ENCODE measurements at places on chromosomes 4 and X.

GRCh38 chr4:74549936-74550335 lies 105.0 kb downstream of the AREG start:
- peak; percentile 62 for DNase-seq

DNA sequence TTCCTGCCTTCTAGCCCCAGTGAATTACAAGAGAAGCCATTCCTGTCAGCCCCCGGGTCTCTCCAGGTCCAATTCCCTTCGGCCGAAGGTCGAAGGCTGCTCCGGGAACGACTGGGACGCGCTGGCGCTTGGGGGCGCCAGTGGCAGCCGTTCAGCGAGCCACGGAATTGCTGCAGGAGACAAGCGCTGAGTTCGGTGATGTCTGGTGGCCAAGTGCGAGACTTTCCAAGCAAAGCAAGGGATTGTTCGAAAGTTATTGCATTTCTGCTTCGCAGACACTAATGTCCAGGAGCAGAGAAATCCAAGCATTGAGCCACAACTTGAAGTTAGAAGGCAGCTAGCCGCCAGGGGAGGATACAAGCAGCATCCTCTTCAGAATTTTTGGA lies 1.1 kb upstream of the DKK2 start:
- peak; percentile 39 for DNase-seq

DNA sequence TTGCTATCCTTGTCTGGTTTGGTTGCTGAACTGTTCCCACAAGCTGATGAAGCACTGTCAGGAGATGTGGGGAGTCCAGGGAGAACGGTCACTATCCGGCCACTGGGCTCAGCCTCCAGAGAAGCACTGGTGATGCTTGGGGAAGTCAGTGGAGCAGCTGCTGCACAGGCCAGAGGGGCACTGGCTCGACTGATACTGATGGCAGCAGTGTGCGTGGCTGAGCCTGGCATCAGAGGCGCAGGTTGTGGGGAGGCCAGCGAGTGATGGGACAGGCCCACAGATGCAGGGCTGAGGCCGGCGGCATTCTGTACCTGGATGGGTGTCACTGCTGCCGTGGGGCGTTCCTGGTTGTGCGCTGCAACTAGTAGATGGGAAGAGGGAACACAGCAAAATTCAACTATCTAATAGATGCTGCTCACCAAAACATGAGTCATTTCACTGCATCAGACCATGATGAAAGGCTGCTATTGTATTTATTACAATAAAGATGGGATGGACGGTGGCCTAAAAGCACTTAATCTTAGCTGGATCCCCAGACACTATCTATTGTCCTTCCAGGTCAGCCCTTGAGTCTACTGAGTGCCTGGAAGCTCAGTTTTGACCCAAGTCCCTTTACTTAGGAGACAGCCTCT lies 106.3 kb upstream of the CBR4 start:
- peak; percentile 48 for DNase-seq

DNA sequence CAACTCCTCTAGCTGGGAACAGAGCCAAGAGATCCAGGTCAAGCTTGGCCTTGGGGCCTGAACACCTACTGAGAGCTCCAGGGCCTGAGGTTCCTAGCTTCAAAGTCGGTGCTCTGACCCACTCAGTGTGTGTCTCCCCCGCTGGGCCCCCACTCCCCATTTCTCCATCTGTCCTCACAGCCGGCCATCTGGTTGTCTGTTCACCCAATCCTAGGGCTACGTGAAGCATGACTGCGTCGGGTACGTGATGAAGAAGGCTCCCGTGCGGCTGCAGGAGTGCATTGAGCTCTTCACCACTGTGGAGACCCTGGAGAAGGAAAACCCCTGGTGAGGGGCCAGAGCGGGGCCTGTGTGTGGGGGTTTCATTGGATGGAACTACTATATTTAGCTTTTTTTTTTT lies 12.3 kb downstream of the USP11 start:
- no peak for DNase-seq

DNA sequence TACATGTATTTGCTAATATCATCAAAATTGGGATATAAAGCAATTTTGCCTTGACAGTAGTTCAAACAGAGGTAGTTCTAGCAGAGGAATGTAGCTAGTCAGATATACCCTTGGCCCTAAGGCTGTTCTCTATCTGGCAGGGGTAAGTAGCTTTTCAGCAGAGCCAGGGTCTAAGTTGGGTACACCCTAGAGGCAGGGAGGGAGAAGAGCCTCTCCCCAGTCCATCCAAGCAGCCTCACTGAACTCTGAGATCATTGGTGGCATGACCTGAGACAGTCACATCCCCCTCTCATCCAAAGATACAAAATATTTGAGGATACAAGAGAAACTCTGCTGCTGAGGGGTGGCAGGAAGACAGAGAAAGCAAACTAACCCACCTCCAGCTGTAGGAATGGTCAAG lies 343.7 kb downstream of the DHX15 start:
- no peak for DNase-seq

DNA sequence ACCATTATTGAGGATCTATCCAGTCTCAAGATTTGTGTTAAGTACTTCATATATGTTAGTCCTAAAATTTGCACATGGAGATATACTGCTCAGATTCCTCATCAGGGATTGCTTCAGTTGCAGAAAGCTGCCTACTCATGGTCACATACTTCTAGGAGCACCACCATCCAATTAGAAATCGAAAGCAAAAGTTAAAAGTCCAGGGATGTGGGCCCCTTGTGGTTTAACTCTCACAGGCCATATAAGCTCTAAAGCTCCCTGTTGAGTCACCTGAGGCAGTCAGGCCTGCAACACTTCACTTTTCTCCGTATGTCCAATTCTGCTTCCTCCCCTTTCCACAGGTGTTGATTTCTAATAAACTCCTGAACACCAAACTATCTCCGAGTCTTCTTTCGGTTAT lies 84.2 kb downstream of the CNOT6L start:
- peak; percentile 63 for DNase-seq

DNA sequence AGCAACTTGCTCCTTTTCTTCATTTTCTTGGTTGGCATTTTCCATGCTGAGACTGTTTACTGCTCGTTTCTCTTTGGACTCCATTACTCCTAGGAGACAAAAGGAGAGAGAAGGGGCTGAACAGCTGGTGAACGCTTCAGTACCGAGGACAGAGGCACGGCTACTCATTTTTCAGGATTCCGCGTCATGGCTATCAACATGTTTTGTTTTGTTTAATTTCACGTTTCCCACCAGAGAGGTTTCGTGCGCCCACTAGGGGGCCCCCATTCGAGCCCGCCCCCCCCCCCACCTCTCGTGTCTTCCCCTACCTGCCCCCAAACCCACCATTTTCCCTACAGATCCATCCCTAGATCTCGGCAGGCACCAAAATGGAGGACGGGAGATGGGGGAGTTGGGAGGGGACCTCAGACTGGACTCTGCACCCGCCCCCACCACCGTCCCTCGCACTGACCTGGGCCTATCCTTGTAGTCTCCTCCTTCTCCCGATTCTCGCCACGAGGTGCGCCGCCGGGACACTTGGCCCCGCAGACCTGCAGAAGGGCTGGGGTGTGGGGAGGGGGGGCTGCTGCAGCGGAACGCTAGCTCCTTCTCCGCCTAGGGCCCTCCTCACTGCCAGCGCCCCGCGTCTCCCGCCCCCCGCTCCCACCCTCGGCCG lies 653 bp downstream of the BEX1 start:
- peak; percentile 30 for DNase-seq

GRCh38 chr4:139556071-139556723 lies at the start of gene SETD7:
Gene SETD7, minus strand, starts transcription at chr4:139556219. Its CDS starts 82 bp downstream, at chr4:139556137.
- peak; percentile 71 for DNase-seq

GRCh38 chr4:4599481-4600275 lies 57.8 kb upstream of the STX18 start:
- no peak for DNase-seq

DNA sequence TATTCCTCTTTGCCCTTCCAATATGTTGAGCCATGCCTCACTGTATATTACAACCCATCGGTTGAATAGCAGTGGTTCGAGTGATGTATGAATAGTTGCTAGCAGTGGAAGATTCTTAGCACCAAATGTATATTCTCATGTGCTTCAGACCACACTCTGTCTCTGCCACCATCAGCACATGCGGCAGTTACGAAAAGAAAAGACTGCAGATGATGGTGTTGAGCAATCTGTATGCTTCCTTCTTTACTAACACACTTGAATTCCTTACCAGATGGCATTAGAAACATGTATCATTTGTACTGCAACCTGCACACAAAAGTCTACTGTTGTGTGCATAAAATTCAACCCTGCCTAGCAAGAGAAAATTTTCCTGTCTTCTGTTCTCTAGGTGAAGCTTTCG lies 214.6 kb downstream of the ENOX2 start:
- DNase-seq, result no peak

GRCh38 chr4:88035292-88035691 lies 27.9 kb downstream of the PKD2 start:
- DNase-seq, result no peak

GRCh38 chr4:15427161-15427560 lies 672 bp upstream of the C1QTNF7 start:
- DNase-seq, result peak; percentile 14

DNA sequence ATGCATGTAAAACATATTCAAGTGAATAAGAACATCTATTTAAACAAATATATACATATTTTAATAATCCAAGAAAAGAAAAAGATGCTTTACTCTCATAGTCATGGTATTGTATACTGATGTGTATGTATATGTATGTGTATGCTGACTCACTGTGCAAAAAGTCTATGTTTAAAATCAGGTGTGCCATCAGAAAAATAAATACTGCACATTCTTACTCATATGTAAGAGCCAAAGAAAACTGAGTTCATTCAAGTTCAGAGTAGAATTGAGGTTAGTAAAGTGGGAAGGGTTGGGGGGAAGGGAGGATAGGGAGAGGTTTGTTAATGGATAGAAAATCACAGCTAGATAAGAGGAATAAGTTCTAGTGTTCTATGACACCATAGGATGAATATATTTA lies 403.9 kb upstream of the SMIM31 start:
- DNase-seq, result peak; percentile 1

- DNase-seq, result peak; percentile 96
These were observed 131.3 kb upstream of the AGA start for GRCh38 chr4:177573507-177573906.

GRCh38 chr4:8921465-8921864 lies 49.8 kb upstream of the HMX1 start:
- no peak for DNase-seq

DNA sequence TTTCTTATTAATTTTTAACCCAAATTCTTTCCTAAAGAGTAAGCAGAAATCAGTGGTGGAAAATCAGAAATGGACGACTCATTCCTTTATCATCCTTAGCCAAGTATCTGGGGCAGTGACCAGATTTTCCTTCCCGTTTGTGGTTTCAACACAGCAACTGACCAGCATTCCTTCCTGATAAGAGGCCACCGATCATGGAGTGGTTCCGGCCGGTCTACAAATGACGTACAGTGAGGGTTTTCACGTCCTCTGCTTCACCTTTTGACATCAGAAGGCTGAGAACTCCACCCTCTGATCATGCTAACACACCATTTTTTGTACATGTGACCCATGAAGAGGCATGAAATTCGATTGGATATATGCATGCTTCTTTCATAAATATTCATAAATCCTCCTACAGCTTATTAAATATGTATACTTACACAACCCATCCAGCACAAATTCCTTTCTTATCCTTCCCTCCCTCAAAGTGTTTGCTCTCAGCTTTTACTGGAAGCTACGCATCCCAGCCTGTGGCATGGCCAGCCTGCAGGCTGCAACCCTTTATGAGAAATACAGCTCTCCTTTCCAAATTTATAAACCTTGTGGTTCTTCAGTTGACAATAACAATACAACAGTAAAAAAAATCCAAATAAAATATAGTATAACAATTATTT lies 173.0 kb upstream of the CASK start:
- peak; percentile 73 for DNase-seq

DNA sequence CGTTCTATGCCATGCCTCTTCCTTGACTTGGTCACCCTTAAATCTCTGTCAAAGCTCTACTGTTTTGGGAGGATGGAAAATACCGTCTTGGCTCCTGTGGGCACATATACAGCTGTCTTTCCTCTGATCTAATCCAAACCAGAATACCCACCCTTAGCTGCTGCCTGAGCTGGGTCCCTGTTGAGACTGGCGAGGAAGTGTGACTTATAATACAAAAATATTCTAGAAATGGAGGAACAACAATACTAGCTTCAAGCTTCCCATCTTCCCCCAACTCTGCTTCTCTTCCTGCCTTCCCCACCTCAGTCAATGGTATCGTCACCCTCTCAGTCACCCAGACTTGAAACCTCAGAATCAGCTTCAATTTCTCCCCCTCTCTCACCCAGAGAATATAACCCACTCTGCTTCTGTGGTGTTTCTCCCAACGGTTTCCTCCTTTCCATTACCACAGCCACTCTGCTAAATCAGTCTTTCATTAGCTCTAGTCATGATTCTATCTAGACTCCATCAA lies 599 bp upstream of the IL2RG start:
- no peak for DNase-seq

GRCh38 chr4:62133101-62133897 lies 933.2 kb downstream of the ADGRL3 start:
- DNase-seq, result no peak

DNA sequence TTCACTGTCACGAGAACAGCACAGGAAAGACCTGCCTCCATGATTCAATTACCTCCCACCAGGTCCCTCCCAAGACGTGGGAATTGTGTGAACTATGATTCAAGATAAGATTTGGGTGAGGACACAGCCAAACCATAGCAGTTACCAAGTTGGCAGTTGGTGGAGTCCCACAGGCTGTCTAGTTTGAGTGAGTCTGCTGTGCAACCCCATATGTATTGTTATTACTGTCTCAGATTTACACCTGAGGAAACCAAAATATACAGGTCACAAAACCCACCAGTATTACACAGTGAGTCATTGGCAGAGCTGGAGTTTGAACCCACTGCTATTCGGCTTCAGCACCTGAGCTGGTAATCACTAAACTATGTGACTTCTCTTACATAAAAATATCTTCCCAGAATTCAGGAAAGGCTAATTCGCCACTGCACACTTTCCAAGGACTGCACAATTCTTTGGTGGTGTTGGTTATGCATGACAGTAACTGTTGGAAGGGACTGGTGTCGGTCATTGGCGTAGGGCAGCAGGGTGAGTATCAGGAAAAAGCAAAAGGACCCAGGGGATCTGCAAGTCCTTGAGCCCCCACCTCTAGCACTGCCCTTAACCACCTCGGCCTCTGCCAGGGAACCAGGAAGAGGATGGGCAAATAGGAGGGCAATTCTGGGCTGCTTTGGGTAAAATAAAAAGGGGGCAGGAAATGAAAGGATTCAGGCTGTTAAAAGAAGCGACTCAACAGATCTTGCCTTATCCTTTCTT lies 110.1 kb downstream of the USP46 start:
- no peak for DNase-seq

GRCh38 chr4:740656-741282 lies 35.1 kb downstream of the PCGF3 start:
- DNase-seq, result no peak
